Stimulated activated CD4-positive, alpha-beta T cell treated with anti-CD3 and anti-CD28 coated beads, TNF-alpha, amount 100 ng/mL, for 4 hours (primary cell): ENCODE measurements at places on chromosomes 7 and 10.

GRCh38 chr7:38385682-38386081 is 112.2 kb upstream of the TARP start:
- no peak for DNase-seq

DNA sequence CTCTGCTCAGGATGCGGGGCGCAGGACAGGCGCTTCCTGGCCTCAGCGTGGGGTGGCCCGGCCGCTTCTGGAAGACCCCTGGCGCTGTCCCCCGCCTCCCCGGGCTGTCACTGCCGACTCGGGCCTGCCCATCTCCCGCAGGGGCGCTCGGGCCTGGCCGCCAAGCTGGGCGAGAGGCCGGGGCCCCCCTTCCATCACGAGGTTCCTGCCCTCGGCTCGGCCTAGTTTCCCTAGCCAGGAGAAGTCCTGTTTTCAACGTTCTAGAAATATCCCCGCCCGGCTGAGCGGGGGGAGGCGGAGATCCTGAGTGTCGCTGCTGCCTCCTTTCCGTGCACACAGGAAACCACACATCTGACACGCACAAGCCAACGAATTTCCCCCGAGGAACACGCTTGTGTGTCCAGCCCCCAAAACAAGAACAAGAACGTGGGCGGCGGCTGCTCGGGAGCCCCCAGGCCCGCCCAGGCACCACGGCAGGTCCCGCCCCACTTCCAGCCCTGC is 33.7 kb downstream of the AP5Z1 start:
- no peak for DNase-seq

DNA sequence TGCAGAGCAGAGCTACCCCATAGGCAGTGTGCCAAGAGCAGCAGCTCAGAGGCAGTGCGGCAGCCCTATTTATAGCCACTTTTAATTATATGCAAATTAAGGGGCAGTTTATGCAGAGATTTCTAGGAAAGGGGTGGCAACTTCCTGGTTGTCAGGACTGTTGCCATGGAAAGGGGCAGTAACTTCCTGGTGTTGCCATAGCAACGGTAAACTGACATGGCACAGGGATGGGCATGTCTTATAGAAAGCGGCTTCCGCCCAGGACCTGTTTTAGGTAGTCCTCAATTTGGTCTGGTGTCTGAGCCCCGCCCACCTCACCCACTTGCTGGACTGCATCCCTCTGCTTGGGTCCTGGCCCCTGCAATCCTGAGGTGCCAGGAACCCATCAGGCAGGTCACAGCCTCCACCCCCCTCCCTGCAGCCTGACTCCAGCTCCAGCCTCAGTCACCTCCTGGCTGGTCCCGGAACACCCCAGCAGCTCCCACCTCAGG is 115.8 kb downstream of the TMEM130 start:
- no peak for DNase-seq

DNA sequence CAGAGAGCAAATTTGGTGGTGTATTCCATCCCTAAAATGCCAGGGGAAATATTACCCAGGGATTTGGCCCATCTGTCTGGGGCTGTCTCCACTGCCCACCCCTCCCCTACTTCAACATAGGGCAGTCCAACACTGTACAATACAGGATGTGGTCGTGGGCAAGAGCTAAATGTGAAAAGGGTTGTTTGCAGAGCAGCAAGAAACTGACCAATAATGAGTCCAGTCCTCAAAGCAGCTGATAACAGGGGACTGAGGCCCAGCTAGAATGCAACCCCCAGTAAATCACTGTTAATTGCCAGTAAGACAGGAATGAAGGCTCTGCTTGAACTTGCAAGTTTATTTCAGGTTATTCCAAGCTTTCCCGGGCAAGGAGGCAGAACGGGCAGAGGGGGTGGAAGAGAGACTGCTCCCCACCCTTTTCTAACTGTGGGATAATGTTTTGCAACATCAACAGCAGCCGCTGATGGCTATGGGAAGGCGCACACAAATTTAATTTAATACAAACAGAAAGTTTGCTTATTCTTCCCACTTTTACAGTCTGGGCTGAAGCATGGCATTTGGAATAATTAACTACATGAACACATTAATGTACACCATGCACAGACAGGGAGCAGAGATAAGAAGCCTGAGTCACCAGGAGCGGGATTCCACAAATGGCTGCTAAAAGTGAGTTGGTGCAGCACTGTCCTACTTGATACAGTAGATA is 36.8 kb downstream of the AFAP1L2 start:
- no peak for DNase-seq

DNA sequence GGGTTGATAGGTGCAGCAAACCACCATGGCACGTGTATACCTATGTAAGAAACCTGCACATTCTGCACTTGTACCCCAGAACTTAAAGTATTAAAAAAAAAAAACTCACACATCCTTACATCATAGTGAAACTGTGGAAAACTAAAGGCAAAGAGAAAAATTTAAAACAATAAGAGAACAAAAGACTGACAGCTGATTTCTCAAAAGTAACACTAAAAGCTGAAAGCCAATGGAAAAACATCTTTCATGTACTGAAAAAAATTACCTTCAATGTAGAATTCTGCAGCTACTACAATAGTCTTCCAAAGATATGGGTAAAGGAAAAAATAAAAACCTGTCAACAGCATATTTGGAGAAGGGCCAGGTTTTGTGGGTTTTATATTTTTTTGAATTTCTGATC is 729.1 kb upstream of the NRP1 start:
- no peak for DNase-seq

- DNase-seq, result no peak
Observed at GRCh38 chr10:132889556-132889955, 52.8 kb downstream of the CFAP46 start.

DNA sequence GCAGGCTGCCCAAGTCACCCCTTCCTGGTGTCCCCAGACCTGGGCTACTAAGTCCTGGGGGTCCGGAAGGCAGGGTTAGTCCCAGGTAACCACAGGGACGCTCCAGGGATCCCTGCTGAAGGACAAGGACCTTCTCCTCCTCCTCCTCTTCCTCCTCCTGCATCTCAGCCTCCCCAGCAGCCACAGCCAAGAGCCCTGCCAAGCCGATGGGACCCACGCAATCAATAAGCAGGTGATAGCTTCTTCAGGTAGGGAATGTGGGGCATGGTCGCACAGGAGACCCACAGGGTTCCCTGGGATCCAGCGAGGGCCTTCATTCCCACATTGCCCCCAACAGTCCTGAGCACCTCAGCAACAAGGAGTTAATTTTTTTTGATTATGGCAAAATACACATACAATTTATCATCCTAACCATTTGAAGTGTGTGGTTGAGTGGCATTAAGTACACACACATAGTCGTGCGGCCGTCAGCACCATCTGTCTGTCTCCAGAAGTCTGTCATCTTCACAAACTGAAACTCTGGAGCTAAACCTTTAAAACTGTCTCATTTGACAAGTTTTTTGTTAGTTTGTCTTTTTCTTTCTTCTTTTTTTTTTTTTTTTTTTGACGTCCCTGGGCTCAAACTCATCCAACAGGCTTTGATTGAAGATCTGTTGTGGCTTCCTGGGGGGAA is 12.1 kb downstream of the CRYGN start:
- DNase-seq, result no peak

GRCh38 chr10:5356302-5356763 is 8.4 kb upstream of the UCN3 start:
- DNase-seq, result no peak

DNA sequence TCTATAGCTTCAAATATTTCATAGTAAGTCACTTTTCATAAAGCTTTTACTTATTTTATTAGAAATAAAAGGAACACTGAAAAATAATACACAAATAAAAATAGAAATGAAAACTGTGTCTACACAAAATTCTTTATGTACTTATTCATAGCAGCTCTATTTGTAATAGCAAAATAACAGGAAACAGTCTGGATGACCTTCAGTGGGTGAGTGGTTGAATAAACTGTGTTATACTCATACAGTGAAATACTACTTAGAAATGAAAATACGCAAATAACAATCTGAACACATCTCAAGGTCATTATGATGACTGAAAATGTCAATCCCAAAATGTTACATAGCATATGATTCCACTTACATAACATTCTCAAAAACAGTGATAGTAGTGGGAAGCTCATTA is 138.7 kb upstream of the PCLO start:
- DNase-seq, result no peak

DNA sequence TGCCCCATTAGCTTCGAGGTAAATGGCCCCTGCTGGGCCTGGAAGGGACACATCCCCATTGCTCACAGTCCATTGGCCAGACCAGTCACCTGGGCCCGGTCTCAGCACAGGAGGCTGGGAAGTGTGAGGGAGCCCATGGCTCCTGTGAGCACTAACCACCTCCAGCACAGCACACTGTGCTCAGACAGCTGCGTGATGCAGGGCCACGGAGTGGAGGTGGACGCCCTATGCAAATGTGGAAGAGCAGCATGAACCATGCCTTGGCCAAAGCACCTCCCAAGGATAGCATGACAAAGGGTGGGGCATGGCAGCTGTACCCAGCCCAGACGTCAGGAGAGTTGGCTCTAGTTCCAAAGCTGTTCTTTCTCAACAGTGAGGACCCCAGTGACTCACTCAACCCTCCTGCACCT is 120.1 kb upstream of the ZMIZ1 start:
- DNase-seq, result no peak

- no peak for DNase-seq
Observed at GRCh38 chr10:96753956-96754355, 33.6 kb upstream of the PIK3AP1 start.

GRCh38 chr10:8034466-8035005 is 20.0 kb upstream of the GATA3 start:
- no peak for DNase-seq

DNA sequence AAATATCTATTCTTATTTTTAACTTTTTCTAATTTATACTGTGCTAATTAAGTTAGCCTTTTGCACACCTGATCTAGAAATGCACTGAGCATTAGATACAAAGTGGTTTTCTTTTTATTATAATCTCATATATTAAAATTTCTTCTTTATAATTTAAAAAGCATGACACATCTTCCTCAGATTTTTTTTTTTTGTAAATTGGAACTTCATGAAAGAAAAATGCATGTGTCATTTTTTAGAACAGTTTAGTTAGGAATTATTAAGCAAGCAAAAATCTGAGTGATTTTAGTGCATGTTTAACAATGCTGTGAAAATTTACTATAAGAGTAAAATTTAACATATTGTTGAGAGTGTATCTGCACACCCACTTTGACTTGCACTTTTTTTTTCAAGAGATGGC is 367.9 kb downstream of the TFEC start:
- no peak for DNase-seq

DNA sequence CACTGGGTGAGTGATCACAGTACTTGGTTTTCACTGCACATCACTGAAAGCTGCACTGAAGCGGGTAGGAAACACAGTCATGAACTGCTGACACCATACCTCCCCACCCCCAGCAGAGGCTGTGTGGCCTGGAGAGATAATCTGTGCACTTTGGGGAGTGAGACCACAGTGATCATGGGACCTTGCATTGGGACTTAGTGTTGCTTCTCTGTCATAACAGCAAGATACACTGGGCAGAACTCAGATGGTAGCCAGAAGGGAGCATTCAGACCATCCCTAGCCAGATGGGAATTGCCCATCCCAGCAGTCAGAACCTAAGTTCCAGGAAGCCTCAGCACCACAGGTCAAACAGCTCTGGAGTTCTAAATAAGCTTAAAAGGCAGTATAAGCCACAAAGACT is 346.4 kb upstream of the TMEM229A start:
- DNase-seq, result no peak

DNA sequence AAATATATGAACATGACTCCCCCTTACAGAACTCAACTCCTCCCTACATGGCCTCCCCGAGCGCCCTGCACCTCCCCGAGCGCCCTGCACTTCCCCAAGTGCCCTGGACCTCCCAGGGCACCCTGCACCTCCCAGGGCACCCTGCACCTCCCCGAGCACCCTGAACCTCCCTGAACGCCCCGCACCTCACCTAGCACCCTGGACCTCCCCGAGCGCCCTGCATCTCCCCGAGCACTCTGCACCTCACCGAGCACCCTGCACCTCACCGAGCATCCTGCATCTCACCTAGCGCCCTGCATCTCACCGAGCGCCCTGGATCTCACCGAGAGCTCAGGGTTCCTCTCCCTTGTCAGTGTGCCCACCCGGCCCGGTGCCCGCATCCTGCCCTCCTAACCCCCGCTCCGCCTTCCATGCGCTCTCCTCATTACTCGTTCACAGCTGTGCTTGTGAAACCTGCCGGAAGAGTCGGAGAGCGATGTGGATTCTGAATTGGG is 134.3 kb downstream of the ACTR3B start:
- DNase-seq, result no peak
